Bone marrow (tissue), 2 donors: ENCODE measurements at places on chromosomes 2 and 18.

DNA sequence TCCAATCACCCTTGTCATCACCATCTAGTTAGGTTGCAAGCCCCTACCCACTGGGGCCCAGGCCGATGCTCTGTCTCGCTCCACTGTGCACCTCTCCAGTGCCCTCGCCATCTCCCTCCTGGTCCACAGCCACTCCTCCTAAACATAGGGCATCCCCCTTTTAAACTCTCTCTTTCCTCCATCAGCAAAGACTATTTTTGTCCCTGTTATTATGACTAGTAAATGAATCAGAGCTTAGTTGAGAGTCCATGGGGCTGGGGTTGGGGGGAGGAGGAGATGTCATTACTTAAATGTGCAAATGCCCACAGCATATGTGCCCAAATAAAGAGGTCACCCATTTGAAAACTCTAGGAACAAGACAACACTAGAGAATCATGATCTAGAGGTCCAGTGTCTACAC is 167.4 kb downstream of the TRABD2A start:
- no peak for DNase-seq

GRCh38 chr18:78408623-78409022 is 571.0 kb upstream of the SALL3 start:
- no peak for DNase-seq

DNA sequence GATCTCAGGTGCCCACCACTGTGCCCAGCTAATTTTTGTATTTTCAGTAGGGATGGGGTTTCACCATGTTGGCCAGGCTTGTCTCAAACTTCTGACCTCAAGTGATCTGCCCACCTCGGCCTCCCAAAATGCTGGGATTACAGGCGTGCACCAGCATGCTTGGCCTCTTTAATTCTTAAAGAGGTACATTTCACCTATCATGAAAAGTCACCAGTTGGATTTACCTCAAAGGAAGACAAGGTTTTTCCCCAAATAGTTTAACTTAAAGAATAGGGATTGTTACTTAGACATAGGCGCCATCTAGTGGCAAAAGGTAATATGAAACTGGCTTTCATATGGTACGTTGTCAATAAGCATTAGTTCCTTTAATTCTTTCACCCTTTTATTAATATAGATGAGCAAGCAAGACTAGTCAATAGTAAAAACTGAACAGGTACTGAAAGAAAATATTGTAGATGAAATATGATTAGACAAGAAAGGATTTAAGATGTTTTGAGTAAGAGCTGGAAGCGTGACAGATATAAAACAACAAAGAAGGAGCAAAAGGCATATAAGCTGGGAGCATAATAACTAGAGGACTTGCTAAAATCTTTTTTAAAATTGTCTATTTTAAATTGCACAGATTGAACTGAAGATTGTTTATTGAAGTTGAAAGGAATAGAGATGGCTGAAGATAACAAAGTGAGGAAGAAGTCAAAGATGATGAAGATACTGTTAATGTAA is 35.0 kb upstream of the PSMD14 start:
- no peak for DNase-seq

GRCh38 chr2:105827351-105828096 is 82.8 kb downstream of the NCK2 start:
- peak; percentile 14 for DNase-seq

DNA sequence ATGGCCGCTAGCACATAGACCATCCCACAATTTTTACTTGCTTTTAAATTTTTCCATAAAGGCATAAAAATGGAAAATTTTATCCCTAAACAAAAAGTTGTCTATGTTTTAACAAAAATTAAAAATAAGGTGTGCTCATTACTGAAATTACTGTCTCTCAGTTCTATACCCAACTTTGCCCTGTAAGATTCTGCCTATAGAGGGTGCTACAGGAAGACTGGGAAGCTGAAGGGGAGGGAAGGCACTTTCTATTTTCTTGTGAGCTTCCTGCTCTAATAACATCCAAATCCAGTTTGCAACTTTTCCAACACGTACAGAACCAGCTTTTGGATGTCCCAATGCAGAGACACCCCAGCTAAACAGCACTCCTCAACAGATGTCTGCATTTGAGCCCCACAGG is 666.9 kb downstream of the PLCL1 start:
- DNase-seq = no peak

GRCh38 chr2:191678437-191679100 is 633 bp downstream of the NABP1 start:
- DNase-seq = peak; percentile 49

DNA sequence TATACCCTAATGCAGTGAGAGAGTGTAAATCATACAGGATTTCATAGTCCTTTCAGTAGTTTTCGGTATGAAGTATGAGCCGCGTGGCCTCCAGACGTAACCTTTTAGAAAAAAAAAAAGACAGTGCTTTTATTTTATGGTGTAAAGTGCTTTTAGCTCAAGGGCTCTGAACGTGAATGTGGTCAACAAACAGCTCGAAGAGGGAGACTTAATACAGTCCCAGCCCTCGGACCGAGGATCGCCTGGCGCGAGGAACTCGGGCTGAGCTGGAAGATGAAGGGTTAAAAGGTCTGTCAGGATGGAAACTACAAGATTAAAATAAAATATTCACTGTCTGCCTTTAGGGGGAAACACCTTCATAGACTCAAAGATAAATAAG is 4.0 kb upstream of the BCL11A start:
- DNase-seq = no peak

DNA sequence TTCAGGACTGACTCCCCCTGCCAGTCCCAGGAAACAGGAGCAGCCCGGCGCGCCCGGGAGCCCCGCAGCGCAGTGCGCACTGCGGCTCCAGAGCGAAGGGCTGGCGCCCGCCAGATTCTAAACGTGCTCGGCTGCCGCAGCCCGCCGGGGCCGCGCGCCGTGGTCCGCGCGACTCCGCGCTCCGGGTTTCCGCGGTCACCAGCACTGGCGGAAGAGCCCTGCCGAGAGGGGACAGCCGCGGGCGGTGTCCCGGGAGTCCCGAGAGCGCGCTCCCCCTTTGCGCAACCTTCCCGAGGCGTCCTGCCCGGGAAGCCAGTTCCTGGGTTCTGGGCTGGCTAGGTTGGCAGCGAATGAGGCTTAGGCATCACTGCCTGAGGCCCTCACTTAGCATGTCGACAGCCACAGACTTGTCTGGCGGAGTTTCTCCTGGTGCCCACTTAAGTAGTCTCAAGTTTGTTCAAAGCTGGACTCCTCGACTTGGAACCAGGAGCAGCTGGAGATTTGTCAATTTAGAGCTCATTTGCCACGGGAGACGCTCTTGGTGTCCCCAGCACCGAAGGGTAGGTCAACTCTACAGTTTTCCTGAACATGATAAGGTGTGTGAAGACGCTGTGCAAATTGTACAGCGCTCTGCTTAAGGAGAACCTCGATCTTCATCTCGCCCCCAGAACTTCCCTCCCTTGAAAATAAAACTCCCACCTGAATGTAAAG is 1.5 kb upstream of the VSNL1 start:
- DNase-seq = no peak

- no peak for DNase-seq
These were observed 10.3 kb downstream of the EPHA4 start for GRCh38 chr2:221561770-221562169.

DNA sequence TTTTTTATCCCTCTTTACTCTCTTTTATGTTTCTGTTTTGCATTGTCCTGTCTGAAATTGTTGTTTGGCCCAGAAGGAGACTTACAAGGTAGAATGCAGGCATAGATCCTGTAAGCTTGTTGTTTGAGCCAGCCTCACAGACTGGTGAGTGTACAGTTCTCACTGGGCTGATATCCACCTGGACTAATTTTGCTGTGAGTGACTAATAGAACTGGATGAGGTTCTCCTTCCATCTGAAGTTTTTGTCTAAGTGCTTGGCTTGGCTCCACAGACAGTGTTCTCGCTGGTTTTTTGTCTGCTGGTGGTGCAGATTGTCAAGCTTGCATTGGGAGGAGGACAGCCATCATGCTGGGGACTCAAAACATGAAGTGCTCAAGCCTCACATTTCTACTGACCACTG is 495.7 kb downstream of the TSN start:
- no peak for DNase-seq

DNA sequence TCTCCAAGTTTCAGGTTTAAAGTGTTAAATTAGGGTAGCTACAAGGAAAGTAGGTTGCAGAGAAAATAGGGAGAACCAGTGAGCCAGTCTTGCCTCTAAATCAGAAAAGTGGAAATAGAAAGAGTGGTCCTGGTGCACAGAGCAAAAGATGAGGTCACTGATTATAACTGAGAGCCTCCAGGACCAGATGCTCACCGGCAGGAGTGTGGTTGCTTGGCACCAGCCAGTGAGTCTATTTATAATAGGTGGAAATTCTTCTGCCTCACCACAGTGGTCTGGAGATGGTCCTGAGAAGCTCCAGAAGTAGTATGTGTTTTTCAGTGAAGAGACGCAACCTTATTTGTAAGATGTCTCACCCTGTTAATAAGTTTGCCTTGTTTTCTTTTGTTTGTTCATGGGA is 373.9 kb upstream of the KCNJ3 start:
- no peak for DNase-seq

DNA sequence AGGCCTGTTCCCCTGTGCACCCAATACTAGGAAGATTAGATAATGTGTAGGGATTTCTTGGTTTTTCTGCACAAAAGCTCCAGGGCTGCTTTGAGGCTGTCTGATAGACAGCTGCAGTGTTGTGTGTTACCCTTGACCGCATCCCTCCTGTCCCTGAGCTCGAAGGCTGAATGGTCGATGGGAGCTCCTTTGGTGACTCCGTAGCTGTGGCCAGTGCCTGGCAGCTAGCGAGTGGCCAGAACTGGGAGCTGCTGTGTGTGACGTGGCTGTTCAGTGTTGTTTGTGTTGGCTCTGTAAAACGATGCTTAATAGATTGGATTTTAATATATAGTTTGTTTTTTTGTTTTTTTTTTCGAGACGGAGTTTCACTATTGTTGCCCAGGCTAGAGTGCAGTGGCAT is 170.0 kb downstream of the AGAP1 start:
- DNase-seq = no peak

DNA sequence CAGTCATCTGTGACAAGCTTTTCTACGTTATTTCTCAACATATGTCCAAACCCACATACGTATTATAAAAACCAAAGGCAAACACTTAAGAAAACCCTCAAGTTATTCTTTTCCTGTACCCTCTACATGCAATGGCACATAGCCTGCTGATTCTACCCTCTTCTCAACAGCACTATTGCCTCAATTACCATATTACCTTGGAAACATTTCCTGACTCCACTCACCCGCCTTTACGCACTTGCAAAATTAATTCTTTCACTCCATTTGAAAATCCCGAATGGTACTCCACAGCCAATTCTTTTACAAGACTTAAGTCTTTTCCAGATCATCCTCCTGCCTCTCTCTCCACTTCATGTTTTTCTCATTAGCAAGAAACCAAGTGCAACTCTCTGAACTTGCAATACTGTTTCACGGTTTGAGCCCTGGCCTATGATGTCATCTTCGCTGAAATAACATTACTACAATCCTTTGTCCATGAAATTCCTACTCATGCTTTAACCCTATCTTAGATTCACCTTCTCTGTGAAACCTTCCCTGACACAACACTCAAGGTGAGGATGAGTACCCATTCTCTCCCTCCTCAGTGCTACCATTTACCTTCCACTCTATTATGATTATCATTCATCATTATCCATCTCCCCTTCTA is 29.0 kb downstream of the SESTD1 start:
- no peak for DNase-seq

GRCh38 chr2:62577994-62578781 is 72.2 kb upstream of the TMEM17 start:
- no peak for DNase-seq

DNA sequence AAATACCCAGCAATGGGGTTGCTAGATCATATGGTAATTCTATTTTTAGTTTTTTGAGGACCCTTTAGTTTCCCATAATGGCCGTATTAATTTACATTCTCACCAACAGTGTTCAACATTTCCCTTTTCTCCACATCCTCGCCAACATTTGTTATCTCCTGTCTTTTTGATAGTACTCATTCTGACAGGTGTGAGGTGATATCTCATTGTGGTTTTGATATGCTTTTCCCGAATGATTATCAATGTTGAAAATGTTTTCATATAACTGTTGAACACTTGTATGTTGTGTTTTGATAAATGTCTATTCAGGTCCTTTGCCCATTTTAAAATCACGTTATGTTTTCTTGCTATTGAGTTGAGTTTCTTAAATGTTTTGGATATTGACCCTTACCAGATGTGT is 5.8 kb upstream of the RIF1 start:
- DNase-seq = no peak

DNA sequence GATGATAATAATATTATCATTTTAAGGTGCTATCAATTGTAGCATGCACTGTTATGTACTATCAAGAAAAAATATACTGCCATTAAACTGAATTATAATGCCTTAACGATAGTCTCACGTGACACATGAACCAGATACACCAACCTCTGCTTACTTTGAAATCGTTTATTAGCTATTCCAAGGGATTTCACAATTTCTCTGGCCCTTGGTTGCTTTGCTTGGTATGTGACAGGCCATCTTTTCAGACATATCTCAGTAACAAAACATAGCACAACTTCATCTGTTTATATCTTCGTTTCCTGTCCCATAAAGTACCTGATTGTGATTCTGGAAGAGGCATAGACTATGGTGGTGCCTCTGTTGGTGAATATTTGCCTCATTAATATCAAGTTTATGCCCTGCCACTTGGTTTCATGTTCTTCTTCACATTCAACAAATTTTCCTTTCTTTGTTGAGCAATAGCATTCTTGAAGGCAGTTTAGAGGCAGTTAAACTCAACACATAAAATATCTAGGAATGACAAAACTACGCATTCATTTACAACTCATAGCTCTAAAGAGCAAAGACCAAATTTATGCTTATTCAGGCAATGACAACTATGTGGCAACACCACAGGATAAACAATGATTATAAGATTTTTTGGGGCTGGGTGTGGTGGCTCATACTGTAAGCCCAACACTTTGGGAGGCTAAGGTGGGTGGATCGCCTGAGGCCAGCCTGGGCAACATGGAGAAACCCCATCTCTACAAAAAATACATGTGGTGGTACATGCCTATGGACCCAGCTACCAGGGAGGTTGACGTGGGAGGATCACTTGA is 84.3 kb downstream of the MCFD2 start:
- no peak for DNase-seq

GRCh38 chr18:63169853-63170252 is 149.7 kb downstream of the BCL2 start:
- DNase-seq = no peak

DNA sequence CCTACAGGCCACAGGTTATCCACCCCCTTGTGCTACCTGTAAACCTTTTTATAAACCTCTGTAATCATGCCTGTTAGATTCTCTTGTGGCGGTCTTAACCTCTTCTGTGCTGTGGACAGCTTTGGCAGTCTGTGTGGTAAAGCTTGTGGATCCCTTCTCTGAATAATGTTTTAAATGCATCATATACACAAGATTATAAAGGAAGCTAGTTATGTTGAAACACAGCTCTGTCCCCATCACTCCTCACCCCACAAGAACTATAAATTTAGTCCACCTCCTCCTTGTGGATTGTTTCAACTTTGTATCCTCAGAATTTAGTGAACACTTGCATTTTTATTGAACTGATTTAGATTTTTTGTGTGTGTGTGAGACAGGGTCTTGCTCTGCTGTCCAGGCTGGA is 107.7 kb downstream of the ICA1L start:
- DNase-seq = no peak

- DNase-seq = no peak
These were observed 34.7 kb downstream of the ROCK2 start for GRCh38 chr2:11309706-11310105.

- no peak for DNase-seq
These were observed 369.6 kb downstream of the PID1 start for GRCh38 chr2:228901531-228901930.
